ENCODE measurements at places on chromosomes 1 and 21.
A peak's percentile ranks its signal among the peaks of the same experiment; 100 is the strongest.

DNA sequence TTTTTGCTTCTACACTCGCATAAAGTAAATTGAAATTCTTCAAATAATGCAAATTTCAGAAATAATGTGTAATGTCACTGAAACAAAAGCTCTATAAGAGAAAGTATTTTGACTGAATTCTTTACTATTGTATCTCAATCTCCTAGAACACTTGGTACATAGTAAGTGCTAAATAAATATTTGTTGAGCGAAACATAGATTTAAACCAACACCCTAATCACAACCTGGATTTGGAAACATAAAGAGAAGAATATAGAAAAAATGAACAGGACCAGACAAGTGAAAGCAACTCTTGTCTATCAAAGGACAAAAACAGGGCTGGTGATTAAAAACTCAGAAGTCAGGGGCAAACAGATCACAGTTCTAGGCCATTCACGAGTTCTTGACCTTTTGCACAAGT, 74.3 kb downstream of the AK5 start:
- no peak for DNase-seq

- no peak for DNase-seq
These were observed 93.8 kb upstream of the PRDX6 start for GRCh38 chr1:173383351-173383750.

DNA sequence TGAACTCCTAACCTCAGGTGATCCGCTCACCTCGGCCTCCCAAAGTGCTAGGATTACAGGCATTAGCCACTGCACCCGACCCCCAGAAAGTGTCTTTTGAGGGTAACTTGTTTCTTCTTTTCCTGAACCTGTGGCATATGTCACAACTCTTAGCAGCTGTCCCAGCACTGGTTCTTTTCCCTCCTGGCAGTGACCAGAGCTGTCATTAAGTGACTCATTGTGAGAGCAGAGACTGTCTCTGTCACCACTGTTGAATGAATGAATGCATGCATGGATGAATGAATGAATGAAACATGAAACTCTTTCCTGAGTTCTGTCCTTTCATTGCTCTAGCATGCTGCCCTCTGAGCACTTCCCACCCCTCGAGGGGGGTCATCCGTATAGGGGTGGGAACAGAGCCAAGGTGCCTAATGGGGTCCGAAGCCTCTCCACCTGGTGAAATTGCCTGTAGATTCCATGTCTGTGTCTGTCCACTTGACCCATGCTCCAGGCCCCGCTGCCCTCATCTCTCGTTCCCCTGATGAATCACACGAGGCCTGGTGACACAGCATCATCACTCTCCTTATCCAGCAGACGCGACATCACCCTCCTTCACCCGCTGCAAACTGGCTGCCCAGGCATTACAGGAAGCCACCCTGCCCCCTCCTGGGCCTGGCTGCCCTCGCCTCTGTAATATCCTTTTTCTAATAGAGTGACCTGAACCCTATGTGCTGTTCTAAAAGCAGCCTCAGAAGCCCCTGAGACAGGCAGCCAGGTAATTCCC, 75.0 kb downstream of the IGSF21 start:
- no peak for DNase-seq

DNA sequence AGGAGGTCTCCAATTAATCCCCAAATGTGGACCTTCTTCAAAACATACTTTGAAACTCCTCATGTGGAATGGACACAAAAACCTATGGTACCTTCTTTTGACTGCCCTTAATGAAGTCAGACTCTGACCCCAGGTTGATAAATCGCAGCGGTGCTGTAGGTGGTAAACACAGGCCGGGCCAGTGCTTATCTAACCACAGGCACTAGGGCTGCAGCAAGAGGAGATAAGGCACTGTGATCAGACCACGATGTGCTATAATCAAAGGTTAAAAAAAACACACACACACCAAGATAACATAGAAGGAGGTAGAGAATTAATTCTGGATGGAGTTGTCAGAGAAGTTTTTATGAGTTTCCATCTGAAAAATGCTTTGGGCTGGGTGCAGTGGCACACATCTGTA, 52.3 kb upstream of the SIPA1L2 start:
- no peak for DNase-seq

DNA sequence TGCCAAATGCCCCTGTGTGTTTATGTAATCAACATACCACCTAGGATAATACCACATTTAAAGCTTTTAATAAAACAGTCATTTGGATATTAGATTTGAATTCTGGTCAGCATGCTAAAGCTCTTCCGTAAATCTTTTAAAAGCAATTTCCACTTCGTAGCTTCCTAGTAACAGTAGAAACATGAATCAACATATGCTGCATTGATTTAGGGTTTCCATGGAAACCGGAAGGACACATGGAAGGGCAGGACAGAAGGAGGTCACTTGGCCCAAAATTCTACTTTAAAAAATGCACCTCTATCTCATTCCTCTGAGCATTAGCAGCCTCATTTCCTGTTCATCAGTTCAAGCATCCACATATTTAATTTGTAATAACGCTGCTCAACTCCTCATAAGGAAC, 8.1 kb downstream of the RGS8 start:
- no peak for DNase-seq

DNA sequence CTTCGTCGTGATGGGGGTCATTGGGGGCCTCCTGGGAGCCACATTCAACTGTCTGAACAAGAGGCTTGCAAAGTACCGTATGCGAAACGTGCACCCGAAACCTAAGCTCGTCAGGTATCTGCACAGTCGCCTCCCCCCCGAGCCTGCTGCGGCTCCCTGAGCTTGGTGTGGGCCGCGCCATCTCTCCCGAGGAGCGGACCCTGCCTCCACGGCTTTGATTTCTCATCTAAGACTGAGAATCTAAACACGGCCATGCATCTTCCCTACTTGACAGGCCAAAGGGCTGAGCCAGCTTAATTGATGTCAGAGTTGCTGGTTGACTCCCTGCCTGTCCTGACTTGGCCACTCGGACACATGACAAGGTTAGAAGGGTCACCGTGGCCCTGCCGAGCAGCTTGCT, 19.1 kb downstream of the NPPA start:
- DNase-seq: no peak

DNA sequence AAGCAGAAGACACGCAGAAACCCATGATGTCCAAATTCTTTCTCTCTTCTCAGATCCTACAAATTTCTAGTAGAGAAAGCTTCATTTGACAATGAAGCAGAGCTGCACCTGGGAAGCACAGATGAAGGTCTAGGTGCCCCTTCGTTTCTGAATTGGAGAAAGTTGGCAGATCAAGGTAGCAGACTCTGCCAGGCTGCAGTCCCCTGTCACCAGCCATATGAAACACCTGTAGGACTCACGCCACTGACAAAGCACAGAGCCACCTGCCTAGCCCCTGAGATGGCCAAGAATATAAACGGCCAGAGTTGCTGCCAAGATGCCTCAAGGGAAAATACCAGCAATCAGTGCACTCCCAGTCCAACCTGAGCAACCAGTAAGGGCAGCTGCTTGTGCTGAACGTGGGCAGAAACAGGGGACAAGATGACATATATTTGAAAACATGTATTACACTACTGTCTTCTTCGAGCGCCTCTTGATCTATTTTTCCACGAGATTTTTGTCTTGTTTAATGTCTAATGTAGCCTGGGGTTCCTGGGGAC, 20.6 kb upstream of the PLEKHA6 start:
- DNase-seq: peak; percentile 30

- no peak for DNase-seq
These were observed 174.3 kb upstream of the DUSP10 start for GRCh38 chr1:221916176-221916575.

DNA sequence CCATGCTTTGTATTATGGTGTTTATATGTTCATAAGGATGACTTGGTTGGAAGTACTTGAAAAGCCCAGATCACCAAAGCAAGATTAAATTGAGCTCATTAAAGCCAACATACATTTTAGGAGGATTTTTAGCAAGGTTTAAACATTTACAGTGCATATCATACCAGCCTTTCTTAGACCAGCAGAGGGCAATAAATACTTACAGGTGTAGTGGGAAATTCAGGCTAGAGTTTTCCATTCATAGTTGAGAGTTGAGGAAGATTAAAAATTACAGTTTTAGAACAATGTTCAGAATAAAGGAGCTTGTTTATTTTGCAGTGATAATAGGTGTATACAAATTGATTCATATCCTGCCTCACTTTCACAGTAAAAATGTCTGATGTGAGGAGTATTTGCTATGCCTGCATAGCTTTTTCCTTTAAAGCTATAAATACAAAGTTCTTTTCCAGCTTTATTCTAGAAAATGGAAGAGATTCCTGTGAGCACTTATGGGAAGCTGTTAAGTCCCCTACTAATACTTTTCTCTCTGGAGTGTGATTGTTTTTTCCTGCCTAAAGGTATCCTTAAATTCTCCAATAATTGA, 35.3 kb downstream of the DTL start:
- DNase-seq: no peak

DNA sequence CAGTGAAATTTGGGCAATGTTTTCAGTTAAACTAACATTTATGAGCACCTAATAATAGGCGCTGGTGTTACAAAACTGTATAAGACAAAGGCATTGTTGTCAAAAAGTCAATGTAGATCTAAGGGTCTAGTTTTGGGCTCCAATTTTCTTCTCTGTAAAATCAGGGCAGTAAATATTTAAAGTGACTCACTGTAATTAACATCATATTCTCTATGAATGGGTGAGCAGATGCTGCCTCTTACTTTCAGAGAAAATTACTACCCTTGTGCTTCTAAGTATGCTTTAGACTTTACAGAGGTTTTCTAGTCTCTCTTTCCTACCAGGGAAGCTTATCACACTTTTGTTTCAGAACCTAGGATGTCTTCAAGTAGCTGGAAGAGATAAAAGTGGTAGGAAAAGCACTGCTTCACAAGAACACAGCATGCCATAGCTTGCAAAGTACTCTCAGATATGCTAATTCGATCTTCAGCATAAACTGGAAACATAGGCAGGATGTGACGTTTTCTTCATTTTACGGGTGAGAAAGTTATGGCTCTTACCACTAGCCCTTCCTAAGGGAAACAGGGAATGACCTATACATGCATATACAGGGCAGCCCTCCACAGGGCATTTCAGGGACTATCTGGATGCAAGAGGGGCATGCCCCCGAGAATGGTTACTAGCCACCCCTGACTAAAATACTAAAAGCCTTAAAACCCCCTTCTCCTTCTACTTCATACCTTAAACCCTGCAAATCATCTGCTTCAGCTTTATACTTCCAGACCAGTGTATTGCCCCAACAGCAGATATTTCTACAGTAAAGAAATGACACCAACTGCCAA, 2.6 kb downstream of the C1orf116 start:
- DNase-seq: no peak

DNA sequence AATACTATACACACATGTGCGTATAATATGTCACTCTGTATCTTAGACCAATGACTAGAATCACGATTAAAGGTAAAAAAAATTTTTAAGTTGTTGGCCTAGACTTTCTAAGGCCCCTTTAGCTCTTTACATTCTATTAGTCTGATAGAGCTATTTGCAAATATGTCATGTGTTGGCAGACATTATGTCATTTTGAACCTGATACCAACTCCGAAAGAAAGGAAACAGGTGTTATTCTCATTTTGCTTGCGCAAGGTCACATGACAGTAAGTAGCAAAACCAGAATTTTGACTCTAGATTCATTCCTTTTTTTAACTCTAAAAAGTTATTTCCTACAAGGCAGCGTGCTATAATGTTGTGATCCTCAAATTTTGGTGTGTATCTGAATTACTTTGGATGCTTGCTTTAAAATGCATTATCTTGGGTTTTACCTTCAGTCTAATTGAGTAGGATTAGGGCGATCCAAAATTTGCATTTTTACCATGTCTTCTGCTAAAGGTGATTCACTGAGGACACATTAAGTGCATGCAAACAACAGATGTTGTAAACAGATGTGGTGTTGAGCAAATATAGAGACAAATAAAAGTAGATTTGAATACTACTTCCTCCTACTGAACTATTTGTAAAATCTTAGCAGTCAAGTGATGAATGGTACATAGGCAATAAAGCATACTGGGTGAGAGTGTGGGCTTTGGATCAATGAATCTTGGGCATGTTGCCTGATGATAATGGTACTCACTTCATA, 63.5 kb upstream of the KIAA1614 start:
- DNase-seq: no peak

GRCh38 chr1:164272156-164272555, 286.8 kb upstream of the PBX1 start:
- DNase-seq: no peak

- DNase-seq: no peak
These were observed 38.6 kb downstream of the ABL2 start for GRCh38 chr1:179190861-179191260.

DNA sequence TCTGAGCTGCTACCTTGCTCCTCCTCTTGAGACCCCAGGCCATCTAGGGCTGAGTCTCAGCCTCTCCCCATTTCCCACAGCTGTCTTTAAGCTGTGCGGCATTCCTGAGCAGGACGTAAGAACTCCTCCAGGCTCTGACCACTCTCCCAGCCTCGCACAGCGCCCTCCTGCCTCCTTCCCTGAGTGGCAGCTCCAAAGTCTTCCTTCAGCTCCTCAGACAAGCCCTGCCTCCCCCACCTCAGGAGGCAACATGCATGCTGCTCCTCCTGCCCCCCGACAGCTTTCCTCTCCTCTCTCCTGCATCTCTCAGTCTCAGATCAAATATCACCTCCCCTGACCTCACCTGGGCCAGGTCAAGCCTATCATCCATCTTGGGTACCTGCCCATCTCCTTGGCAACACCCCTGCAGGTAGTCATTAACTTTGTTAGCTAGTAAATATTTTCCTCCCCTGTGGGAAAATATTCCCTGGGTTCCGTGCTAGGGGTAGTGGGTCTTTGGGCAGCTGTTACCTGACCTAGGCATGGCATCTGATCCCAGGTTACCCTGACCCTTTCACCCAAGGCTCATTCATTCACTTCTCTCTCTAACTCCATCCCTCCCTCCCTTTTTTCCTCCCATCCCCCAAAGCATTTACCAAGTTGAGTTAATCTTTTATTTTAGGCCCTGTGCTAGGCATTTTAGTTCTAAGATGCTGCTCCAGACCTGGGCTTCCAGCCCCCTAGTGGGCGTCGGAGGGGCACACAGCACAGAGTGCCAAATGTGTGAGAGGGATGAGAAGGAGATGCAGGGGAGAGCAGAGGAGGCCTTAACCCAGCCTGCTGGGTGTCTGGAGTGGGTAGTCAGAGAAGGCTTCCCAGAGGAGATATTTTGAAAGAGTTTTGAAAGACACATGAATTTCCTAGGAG, 419.9 kb downstream of the PTPRU start:
- no peak for DNase-seq

GRCh38 chr1:145956781-145957442, 905 bp downstream of the LIX1L start:
- no peak for DNase-seq

DNA sequence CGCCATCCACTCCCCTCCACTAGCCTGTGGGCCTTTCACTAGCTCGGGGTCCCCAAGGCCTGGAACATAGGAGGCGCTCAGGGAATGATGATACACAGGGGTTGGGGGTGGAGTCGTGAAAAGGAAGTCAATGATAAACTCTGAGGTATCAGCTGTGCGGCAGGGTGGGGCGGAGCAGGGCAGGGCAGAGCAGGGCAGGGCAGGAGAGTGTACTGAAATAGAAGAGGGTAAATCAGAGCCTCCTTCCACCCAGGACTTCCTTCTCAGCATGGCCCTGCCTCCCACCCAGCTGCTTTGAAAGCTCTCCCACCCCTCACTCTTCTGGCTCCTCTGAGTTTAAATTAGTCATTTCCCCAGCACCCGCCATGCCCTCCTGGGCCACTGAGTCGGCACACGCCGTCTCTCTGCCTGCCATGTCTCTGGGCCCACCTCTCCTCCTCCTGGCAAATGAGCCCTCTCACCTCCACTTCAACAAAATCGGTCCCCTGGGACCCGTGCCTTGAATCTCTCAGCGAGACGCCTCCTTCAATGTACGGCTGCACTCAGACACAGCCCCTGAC, 16.9 kb downstream of the CAPZB start:
- DNase-seq: no peak

- DNase-seq: no peak
These were observed 3.1 kb upstream of the EVA1B start for GRCh38 chr1:36326499-36326898.

Data from H1 (cell line).